GM13977 (cell line): ENCODE measurements at places on chromosomes 4 and X.
A peak's percentile ranks its signal among the peaks of the same experiment; 100 is the strongest.

GRCh38 chr4:89800012-89800516, 36.9 kb downstream of the SNCA start:
- DNase-seq: no peak

DNA sequence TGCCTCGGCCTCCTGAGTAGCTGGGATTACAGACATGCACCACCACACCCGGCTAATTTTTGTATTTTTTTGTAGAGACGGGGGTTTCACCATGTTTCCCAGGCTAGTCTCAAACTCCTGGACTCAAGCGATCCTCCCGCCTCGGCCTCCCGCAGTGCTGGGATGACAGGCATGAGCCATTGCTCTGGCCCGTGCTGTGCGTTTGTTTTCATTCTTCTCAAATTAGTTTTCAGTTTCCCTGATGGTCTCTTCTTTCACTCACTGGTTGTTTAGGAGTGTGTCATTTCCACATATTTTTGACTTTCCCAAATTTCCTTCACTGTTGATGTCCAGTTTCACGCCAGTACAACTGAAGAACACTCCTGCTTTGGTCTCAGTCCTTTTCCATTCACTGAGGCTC, 31.8 kb downstream of the SH3TC1 start:
- DNase-seq: no peak

- peak; percentile 30 for DNase-seq
Observed at GRCh38 chr4:184282251-184282713, 64.6 kb upstream of the ENPP6 start.

DNA sequence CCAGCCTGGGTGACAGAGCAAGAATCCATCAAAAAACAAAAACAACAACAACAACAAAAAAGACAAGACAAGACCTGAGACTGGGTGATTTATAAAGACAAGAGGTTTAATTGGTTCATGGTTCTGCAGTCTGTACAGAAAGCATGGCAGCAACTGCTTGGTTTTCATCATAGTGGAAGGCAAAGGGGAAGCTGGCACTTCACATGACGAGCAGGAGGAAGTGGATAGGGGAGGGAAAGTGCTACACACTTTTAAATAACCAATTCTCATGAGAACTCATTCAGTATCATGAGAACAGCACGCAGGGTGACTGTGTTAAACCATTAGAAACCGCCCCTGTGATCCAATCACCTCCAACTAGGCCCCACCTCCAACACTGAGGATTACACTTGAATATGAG, 28.4 kb upstream of the SLC10A7 start:
- no peak for DNase-seq

GRCh38 chrX:138986235-138986634, 274.7 kb upstream of the FGF13 start:
- DNase-seq: no peak

GRCh38 chrX:29461039-29461438, 754.3 kb upstream of the MAGEB2 start:
- DNase-seq: no peak

DNA sequence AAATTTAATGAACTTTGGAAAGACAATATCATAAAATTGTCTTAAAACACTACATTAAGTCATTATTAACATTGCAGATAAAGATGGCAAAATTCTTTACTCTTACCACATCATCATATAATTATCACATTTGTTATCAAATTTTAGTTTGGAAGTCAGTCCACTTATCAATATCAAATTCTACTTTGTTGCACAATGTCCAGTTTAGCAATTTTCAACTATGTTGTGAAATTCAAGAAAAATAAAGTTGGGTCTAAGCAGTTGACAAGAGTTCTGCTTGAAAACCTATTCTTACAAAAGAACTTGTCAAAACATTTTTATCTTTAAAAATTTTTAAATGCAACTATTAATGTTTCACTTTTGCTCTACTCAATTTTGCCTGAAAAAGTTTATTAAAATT, 44.7 kb upstream of the TET2 start:
- no peak for DNase-seq

GRCh38 chr4:17316566-17316965, 195.3 kb downstream of the QDPR start:
- no peak for DNase-seq

- DNase-seq: no peak
Observed at GRCh38 chr4:146191766-146192458, 16.4 kb downstream of the LSM6 start.

GRCh38 chrX:136712650-136713310, 64.8 kb downstream of the CD40LG start:
- DNase-seq: no peak

GRCh38 chrX:132214518-132214917, 4.7 kb downstream of the RAP2C start:
- no peak for DNase-seq

DNA sequence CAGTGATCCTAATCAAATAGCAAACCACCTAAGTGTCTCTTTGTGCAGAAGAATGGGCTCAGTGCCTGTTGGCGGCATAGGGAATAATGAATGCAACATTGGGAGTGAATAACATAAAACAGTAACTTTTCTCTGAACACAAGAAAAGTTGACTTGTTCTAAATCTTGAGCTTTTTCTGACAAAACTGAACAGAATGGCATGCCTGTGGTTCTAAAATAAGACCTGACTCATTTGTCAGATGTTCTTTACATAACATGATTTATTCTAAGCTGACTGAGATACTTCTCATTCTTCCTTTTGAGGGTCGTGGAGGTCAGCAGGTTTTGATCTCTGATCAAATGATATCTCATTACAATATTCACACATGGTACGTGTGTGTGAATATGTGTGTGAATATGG, 165.4 kb upstream of the WDR1 start:
- no peak for DNase-seq

DNA sequence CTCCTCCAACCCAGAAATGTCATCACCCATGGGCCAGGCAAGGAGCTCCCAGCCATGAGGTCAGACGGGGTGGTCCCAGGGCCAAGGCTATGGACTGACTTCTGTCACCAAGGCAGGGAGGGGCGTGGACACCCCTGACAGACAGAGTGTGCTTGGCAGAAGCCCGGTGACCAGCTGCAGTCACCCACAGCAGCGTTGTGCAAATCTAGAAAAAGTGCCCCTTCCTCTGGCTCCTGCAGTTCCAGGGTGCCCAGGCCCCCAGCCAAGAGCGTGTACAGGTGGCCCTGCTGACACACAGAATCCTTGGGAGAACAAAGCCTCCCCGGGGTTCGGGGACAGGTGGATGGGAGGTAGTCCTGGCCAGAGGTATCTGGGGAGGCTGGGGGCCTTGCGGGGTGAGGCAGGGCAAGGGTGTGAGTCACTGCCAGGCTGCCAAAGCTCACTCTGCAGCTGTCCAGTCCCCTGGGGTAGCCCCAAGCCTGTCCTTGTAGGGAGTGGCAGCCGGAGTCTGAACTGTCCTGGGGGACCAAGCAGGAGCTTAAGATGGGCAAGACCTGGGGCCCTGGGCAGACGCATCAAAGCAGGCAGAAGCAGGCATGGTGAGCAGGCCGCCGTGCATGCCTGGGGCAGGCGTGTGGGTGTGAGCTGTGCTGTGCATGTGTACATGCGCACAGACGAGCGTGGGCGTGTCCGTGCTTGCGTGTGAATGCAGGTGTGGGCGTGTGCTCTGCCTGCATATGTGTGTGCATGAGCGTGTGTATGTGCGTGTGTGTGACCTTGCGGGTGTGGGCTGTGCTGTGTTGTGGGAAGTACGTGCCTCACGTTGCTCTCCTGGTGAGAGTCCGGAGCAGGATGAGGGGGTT, 3.3 kb downstream of the MYL5 start:
- no peak for DNase-seq

DNA sequence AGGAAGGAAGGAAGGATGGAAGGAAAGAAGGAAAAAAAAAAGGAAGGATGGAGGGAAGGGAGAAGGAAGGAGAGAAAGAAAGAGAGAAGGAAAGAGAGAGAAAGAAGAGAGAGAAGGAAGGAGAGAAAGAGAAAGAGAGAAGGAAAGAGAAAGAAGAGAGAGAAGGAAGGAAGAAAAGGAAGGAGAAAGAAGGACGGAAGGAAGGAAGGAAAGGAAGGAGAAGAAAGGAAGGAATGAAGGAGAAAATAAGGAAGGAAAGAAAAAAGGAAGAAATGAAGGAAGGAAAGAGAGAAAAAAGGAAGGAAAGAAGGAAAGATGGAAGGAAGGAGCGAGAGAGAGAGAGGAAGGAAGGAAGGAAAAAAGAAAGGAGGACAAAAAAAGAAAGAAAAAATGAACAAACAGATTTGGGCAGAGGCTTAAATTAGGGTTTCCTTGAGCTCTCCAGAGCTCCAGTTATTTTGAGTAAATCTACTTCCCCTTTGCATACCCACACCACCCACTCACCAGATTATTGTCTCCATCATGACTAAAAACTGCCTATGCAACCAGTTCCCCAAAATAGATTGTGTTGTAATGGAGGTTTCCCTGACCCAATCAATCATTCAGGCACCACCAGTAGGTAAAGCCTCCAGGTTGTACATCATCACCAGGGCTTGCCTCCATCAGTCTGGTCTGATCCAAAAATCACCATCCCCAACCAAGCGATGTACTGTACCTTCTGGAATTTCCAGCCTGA, 1722.9 kb upstream of the PCDH10 start:
- peak; percentile 6 for DNase-seq

- DNase-seq: no peak
Observed at GRCh38 chrX:97229318-97229717, 345.6 kb downstream of the RPA4 start.

- no peak for DNase-seq
Observed at GRCh38 chrX:85419293-85419692, 39.8 kb upstream of the POF1B start.
